ENCODE measurements at places on chromosomes 11 and 22.

GRCh38 chr22:29370537-29370936 lies 17.8 kb downstream of the AP1B1 start:
- DNase-seq, result no peak

DNA sequence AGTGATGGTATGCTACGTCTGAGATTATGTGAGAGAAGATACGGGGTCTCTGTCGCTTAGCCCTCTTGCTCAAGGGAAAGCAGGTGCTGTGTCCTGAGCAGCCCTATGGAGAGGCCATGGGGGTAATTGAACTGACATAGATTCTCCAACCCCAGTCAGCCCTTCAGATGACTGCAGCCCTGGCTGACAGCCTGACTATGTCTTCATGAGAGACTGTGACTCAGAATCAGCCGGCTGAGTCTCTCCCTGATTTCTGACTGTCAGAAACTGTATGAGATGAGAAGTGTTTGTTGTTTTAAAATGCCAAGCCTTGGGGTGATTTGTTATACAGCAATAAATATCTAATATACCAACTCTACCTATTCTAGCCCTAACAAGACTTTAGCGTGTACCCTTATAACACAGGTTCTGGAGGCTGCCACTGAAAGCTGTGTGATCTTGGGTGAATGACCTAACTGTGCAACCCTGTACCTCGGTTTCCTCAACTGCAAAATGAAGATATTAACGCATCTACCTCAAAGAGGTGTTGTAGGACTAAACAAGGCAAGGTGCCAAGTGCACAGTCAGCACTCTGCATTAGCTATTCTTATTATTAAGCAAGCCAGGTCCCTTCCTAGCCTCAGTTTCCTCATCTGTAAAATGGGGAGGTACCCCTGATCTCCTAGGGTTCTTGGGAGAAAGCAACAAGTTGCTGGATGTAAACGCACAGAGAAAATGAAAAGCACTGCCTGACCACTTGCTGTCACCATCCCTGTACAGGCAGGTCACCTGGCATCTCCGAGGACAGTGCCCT lies 24.9 kb downstream of the SLC43A1 start:
- no peak for DNase-seq

DNA sequence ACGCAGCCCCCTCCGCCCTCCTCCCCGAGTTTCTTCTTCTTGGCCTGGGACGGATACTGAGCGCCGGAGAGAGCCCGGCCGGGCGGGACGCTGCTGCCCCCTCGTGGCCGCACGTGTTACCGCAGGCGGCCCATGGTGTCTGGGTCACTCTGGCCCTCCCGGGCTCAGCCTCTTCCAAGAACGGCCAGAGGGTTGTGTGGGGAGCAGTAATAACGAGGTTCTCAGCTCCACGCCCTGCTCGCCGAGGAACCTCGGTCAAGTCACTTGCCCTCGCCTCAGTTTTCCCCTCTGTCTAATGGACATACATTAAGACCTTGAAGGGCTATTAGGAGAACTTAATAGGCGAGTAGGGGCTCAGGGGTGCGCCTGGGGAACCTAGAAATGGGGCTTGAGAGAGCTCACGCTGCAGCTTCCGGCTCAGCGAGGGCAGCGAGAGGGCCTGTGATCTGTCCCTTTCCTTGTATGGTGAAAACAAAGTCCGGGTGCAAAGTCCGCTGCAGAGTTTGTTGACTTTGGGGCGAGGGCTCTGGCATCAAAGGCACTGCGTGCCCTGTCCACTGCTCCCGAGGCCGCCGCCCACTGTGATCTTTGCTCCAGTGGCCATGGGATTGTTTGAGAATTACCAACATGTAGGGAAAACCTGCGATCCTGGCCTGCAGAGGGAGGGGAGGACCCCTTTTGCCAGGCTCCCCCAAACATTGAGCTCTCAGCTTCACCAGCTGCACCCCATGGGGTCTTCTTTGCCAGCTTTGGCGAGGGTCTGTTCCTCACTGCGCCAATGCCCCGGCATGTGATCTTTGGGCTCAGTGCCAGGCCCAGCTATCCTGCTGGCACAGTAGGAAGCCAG lies 14.4 kb upstream of the LRP5 start:
- DNase-seq, result peak; percentile 89

- DNase-seq, result no peak
Measured at GRCh38 chr11:2542406-2542805, 97.6 kb downstream of the KCNQ1 start.

DNA sequence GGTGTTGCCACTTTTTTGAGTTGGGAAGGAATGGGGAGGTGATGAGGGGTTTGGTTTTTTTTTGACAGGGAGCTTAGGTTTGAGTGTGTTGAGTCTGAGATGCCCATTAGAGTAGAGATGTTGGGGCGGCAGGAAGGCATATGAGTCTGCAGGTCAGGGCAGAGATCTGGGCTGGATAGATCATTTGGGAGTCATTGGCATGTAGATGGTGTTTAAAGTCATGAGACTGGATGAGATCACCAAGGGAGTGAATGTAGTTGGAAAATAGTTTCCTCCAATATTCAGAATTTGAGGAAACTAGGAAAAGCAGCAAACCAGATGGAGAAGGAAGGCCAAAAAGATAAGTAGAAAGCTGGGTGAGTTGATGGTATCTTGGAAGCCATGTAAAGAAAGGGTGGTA lies 2.1 kb upstream of the ANAPC15 start:
- peak; percentile 2 for DNase-seq

DNA sequence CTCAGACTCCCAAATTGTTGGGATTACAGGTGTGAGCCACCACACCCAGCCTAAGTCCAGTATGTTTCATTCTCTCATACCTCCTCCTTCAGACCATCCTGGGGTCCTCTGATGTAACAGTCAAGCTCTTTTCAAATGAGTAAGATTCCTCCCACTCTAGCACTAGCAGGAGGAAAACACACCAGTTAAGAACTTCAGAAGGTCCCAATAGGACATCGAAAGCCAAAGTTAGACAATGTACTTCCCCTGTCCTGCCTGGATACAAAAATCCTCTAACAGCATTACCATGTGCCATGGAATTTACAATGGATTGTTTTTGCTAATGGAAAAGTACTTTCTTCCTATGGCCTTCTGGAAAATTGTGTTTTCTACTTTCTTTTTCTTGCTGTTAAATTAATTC lies 67.1 kb downstream of the CCDC34 start:
- DNase-seq, result no peak

DNA sequence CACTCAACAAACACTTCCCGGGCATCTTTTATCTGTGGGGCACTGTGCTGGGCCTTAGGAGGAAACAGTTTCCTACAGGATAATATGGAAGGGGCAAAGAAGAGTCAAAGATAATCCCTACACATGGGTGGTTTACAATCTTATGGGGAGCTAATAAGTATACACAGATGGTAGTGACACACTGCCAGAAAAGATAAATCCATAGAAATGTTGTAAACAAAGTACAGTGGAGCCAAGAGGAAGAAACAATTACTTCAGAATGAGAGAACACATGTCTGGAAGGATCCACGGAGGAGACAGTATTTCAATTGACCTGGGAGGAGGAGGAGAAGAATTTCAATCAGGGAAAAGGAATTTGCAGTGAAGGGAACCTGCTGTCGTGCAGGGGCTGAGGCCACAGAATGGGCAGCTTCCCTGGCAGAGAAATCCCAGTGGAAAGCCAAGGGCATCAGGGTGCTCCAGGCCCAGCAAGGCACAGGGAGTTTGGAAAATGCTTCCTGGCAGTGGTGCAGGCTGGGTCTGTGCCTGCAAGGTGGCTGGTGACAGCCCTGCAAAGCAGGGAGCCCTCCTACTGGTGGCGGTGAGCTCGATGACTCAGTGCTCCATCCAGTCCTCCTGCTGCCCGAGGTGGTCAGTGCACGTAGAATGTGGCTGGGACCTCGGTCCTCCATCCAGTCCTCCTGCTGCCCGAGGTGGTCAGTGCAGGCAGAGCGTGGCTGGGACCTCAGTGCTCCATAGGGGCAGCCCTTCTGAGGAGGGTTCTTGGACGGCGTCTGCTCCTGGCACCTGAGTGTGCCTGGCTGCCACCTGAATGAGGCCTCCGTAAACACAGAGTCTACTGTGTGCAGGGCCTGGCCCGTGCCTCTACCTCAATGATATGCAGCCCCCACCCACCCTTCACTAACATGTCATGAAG lies 444.3 kb upstream of the B3GAT1 start:
- no peak for DNase-seq

DNA sequence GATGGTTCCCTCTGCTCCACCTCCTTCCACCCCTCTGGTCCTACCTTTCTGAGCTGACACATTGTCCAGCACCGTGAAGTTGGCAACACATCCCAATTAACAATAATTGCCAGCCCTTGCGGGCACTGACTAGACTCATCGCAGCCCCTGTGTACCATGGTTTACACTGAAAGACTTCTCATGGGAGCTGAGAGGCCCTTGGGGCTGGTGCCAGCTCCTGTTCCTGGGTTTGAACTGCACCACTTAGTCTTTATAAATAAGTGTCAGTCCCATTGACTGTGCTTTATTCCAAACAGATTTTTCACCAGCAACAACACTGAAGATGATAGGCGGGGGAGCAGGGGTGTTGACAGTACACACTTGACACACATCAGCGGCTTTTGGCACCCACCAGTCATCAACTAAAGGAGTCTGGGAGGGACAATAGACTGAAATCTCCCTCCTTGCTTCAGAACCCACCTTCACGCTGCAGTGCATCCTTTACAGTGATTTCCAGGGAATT lies 447.3 kb downstream of the NTM start:
- no peak for DNase-seq

DNA sequence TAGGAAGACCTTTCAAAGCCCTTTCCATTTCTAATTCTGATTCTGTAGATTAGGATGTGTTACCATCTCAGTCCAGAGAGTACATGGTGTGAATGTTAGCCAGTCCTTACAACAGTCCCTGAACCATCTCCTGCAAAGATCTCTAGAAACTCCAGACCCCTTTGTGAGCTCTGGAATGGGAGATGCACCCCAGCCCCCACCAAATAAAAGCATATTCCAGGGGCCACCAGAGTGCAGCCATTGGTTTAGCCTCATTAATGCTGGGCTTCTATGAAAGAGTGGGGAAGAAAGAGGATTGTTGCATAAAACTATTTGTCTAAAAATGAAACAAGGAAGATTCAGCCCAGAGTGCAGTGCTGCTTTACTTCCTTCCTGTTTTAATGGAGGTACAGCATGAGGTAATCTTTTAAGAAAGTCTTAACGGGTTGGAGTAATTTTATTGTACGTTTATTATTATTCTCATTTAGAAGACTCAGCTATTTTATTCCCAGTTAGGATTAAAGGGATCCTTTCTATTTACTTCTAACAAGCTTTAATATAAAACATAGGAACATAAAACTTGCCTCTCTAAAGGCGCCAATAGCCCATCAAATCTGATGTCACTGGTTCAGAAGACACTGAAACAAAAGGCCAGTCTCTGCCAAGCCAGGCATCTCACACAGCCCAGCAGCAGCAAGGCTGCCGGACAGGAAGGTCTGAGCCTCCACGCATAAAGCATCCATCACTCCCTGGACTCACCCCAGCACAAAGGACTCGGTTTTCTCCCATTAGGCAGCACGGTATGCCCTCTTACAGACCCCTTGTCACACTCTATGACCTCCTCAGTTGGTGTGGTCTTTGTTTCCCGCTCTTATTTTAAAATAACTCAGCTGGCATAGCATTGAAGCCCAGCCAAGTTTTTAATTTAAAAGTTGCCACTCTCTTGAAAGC lies 203.9 kb upstream of the BLID start:
- DNase-seq, result no peak

GRCh38 chr11:83655976-83656375 lies 369.8 kb upstream of the CCDC90B start:
- no peak for DNase-seq

DNA sequence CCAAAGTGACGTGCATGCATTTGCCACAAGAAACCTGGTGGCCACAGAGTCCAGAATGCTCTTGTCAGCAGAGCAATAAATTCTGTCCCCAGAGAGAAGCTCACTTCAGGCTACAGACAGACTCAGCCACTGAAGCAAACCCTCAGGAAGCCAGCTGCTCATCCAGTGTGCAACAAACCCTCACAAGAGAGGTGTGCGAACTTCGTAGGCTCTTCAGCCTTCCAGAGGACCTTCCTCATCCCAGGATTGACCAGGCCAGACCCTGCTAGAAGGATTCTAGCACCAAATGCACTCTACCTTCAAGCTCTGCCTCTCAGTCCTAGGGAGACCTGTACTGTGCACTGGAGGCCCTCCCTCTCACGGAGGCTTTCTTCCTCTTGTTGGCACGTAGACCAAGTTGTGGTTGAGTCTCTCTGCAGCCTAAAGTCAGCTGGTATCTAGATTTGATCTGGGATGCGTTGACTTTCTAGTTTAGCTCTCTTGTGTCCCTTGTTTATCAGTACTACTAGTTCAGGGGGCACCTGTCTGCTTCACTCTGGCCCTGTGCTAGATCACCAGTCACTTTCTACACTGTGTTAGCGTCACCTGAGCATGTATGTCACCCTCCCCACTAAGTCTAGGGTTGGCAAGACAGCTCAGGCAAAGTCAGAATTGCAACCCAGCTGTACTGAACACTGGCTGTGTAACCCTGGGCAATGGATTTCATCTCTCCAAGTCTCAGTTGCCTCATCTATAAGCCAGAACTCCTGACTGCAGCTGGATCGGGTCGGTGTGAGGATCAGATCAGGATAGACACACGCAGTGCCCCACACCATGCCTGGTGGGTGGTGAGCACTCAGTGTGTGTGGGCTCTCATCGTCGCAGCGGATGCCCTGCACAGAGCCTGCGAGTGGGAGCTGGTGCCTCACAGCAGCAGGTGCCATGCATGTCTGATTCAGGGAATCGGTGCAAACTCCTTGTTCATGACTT lies 22.1 kb upstream of the TMPRSS13 start:
- no peak for DNase-seq

- DNase-seq, result no peak
Measured at GRCh38 chr11:63880403-63880790, 36.6 kb downstream of the RCOR2 start.

DNA sequence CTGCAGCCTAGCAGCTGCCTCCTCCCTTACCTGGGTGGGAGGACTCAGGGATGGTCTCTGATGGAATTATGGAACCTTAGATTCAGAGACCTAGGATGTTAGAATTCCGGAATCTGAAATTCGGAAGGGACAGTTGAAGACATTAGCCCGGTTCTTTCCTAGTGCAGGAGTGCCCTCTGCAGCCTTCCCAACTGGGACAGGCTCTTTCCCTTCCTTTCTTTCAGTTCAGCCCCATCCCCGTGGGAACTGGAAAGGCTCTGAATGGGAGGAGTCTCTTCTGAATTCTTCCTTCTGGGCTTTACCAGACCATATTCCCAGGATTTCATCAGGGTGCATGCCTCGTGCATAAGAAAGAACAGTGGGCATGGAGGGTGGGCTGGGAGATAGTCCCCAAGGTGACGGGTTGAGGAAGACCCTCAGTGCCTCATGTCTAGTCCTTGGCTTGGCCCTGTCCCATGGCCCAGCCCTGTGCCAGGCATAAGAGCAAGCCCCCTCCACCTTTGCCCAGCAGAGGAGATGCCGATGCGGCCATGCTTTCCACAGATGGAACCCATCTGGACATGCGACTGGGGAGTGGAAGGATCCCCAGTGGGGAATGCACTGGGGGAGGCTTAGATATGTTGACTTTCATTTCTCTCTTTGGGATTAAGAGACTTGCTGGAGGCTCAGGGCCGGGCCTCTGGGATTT lies 14.4 kb downstream of the DNAJB13 start:
- no peak for DNase-seq

GRCh38 chr11:30143098-30143705 lies 87.6 kb upstream of the FSHB start:
- DNase-seq, result peak; percentile 51

- DNase-seq, result no peak
Measured at GRCh38 chr22:29979777-29980321, 96.9 kb downstream of the MTMR3 start.
